Stimulated activated CD8-positive, alpha-beta memory T cell treated with anti-CD3 and anti-CD28 coated beads, Interleukin-4, amount 100 ng/mL, for 1 hour (primary cell): ENCODE measurements at places on chromosomes 2 and 18.

DNA sequence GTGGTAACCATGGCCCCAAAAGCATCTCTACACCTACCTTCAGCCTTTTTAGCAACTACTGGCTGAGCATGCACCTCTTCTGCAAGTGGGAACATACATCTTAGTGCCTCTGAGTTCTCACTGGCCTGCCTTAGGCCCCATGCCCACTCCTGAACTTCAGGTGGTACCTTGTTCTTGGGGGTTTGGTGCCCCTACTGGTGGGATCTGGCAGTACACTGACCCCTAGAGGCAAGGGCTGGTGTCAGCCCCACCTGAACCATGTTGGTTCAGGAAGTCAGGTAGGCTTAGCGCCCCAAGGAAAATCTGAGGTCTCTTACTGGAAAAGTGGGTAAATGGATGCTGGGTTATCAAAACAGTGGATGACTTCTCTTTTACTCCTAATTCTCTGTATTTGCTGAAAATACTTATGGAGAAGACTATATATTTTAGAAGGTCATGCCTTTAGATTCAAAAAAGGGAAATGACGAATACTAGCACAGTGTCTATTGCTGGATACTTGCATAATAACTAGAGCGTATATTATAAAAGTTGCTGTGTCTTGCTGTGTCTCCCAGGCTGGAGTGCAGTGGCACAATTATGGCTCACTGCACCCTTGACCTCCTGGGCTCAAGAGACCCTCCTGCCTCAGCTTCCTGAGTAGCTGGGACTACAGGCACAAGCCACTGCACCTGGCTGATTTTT is 84.6 kb downstream of the RAB31 start:
- no peak for DNase-seq

DNA sequence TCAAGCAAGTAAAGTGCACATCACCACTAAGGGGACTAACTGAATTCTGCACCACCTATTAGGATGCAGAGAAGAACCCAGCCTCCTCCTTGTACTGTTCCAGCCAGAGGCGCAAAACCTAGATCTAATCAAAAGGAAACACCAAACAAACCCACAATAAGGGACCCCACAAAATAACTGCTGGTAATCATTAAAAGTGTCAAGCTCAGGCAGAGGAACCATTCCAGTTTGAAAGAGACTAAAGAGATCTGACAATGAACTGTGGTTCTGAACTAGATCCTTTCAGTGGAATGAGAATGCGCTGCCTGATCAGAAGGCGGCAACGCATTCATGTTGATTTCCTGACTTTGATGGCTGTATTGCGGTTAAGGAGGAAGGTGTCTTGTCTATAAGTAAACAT is 16.8 kb downstream of the HDLBP start:
- DNase-seq, result no peak

GRCh38 chr18:23537274-23537673 is 34.0 kb downstream of the RMC1 start:
- DNase-seq, result no peak

- no peak for DNase-seq
Observed at GRCh38 chr2:11073776-11074175, 81.5 kb upstream of the SLC66A3 start.

DNA sequence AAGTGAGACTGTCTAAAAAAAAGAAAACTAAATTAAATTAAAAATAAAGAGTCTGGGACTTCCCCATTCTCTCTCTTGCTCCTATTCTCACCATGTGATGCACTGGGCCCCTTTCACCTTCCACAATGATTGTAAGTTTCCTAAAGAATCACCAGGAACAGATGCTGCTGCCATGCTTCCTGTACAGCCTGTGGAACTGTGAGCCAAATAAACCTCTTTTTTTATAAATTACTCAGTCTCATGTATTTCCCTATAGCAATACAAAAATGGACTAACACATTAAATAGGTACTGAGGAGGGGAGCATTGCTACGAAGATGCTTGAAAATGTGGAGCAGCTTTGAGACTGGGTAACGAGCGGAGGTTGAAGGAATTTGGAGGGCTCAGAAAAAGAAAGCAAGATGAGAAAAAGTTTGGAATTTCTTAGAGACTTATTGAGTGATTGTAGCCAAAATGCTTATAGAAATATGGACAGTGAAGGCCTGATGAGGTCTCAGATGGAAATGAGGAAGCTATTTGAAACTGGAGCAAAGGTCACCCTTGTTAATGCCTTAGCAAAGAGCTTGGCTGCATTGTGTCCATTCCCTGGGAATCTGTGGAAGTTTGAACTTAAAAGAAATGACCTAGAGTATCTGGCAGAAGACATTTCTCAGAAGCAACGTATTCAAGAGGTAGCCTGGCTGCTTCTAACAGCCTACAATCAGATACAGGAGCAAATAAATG is 128.7 kb downstream of the EIPR1 start:
- DNase-seq, result no peak
